ENCODE measurements at places on chromosomes 13 and 19. TPM values are rescaled to one million over a fixed set of nuclear protein-coding genes. Genes with fewer than 3 reads are reported as not detected.

Gene PCP2
- not detected for total RNA-seq

DNA sequence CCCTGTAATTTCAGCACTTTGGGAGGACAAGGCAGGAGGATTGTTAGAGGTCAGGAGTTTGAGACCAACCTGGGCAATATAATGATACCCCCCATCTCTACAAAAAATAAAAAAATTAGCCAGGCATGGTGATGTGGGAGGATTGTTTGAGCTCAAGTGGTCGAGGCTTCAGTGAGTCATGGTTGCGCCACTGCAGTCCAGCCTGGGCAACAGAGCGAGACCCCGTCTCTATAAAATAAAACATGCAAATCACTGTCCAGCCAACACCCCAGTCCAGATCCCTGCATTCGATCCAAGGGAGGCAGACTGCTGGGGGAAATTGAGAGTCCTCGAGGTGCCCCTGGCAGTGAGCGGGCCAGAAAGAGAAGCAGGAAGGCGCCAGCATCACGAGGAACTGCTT is 7.0 kb downstream of the CYTH2 start:
- peaks cover 34% of the 10 kb centered on the region for H3K36me3 ChIP-seq
- H3K27ac ChIP-seq = no peak overlapping the region
- no peak for DNase-seq
- H3K4me3 ChIP-seq = no peak overlapping the region
- peaks cover 10% of the 10 kb centered on the region for H3K4me1 ChIP-seq
- no peaks in the 10 kb centered on the region for H3K27me3 ChIP-seq

GRCh38 chr19:1264801-1265614 is 4.1 kb upstream of the CIRBP start:
- H3K4me3 ChIP-seq = no peak overlapping the region
- H3K27ac ChIP-seq = peak overlapping the region; percentile 96
- H3K36me3 ChIP-seq = peaks cover under 1% of the 10 kb centered on the region
- no peak for DNase-seq

DNA sequence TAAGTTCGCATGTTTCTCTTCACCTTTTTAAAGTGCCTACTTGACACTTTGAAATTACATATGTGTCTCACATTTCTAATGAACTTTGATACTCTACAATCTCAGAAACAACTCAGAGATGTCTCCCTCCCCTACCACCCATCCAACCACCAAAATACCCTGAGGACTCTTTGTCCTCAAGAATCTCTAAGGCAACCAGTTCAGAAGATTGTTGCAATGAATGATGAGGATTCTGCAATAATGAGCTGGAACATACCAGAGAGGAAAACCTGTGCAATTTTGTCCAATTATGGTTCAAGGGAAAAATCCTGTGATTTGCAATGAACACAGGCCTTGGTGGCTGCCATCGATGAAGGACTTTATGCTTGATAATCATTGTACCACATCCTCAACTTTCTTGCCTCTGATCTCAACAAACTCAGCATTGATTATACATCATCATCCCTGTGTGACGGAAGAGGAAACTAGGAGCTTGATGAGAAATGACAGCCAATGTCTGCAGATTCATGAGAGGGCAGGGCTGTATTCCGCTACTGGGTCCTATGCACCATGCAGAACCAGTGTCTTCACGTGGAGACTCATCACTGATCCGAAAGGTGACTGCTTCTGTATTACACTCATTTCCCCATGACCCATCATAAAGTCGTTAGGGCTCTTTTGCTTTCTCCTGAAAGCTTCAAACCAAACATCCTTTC is 1.1 kb downstream of the FPR1 start:
- no peak overlapping the region for H3K27ac ChIP-seq
- no peak for DNase-seq
- no peaks in the 10 kb centered on the region for H3K27me3 ChIP-seq

- H3K36me3 ChIP-seq = no peaks in the 10 kb centered on the region
- no peak overlapping the region for H3K27ac ChIP-seq
- H3K27me3 ChIP-seq = peaks cover 49% of the 10 kb centered on the region
- no peak for DNase-seq
Measured at GRCh38 chr13:112618501-112618900, 30.5 kb upstream of the TUBGCP3 start.

DNA sequence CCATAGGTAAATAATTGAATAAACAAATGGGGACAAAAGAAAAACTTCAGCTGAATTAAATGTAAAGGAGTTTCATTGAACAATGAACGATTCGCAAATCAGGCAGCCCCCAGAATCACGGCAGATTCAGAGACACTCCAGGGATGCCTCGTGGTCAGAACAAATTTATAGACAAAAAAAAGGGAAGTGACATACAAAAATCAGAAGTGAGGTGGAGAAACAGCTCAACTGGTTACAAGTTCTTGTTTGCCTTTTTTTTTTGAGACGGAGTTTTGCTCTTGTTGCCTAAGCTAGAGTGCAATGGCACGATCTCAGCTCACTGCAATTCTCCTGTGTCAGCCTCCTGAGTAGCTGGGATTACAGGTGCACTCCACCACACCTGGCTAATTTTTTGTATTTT is 5.7 kb downstream of the ZNF566 start:
- peaks cover 15% of the 10 kb centered on the region for H3K4me1 ChIP-seq
- H3K4me3 ChIP-seq = no peak overlapping the region
- H3K27me3 ChIP-seq = no peaks in the 10 kb centered on the region
- peaks cover 14% of the 10 kb centered on the region for H3K36me3 ChIP-seq
- H3K27ac ChIP-seq = peak overlapping the region; percentile 22

DNA sequence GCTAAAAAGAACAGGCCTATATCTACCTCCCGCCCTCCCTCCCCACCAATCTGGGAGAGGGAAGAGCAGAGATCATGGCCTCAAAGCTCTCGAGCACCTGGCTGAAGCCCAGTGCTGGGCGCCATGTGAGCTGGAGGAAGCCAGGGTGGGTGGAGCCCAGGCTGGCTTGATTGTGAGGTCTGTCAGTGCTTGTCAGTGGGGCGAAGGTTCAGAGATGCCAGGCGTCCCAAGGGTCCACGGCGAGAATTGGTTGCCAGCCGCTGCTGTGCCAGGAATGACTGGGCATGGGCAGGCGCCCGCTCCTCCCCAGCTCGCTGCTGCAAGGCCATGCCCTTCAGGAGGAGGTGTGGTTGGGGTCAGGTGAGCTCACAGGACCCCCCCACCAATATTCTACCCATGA is 11.5 kb downstream of the BEST2 start:
- peaks cover 10% of the 10 kb centered on the region for H3K36me3 ChIP-seq
- no peak overlapping the region for H3K4me3 ChIP-seq
- no peaks in the 10 kb centered on the region for H3K27me3 ChIP-seq
- DNase-seq = no peak

Gene KASH5
- total RNA-seq = not detected

Gene KBTBD6
- 9.7 TPM for total RNA-seq

DNA sequence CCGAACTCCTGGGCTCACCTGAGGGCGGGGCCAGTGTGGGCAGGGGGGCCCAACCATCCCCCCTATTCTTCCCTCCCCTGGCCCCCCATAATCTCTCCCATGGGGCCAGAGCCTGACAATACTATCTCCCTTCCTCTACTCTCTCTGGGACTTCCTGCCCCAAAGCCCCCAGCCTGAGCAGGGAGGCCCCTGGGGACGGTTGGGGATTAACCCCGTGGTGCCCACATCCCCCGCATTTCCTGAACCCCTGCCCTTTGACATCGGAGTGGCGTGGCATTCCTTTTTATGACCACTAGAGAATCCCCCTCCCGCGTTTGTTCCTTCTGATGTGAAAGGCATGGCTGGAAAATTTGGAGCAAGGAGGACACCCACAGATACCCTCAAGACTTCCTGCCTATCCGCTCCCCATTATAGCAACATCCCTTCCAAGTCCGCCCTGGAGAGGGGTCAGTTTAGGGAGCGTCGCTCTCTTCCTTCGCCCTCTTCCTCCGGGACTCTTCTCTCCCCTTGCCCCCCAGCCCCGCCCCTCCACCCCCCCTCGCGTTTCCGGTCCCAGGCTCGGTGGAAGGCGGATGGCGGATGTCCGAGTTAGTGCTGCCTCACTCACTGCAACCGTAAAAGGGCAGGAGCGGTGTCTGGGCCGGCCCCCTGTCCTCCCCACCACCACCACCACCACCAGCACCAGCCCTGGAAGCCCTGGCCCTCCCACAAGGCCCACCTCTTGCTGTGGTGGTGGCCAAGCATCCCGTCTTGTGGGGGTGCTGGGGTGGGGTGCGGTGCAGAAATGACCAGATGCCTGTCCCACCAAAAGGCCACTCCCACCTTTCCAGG is 1.8 kb downstream of the VASP start:
- peak overlapping the region; percentile 68 for H3K27ac ChIP-seq
- no peak for DNase-seq
- H3K4me3 ChIP-seq = peak overlapping the region; percentile 96
- H3K36me3 ChIP-seq = peaks cover 2% of the 10 kb centered on the region
- H3K27me3 ChIP-seq = no peaks in the 10 kb centered on the region
- peaks cover 58% of the 10 kb centered on the region for H3K4me1 ChIP-seq

DNA sequence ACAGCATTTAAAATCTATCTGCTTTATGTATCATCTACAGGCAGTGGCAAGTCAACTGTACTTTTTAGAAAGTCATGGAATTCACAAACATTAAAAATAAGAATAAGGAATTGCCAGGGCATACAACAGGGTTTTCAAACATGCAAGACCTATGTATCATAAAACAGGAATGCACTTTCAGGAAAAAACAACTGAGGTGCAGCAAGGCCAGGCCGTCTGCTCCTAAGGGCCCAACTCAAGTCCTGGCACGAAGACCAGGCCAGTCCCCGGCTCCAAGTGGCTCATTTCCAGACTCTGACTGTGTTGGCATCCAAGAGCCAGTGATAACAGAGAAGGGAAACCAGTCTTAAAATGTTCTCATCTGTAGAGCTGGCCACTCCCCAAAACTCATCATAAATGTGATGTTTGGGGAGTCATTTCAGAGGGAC is 7.1 kb downstream of the RFX2 start:
- no peaks in the 10 kb centered on the region for H3K36me3 ChIP-seq
- no peak overlapping the region for H3K4me3 ChIP-seq
- H3K27ac ChIP-seq = peak overlapping the region; percentile 92

- no peaks in the 10 kb centered on the region for H3K27me3 ChIP-seq
- peak overlapping the region; percentile 85 for H3K27ac ChIP-seq
- H3K4me1 ChIP-seq = peaks cover 30% of the 10 kb centered on the region
Measured at GRCh38 chr19:1591421-1592023, 1.1 kb downstream of the MBD3 start.

All from chondrocyte (in vitro differentiated cells).